ENCODE measurements at places on chromosomes 1 and 21. TPM values are rescaled to one million over a fixed set of nuclear protein-coding genes. Genes with fewer than 3 reads are reported as not detected.

- peak; percentile 46 for ATAC-seq
These were observed 10.9 kb upstream of the ALDH4A1 start for GRCh38 chr1:18913065-18913835.

DNA sequence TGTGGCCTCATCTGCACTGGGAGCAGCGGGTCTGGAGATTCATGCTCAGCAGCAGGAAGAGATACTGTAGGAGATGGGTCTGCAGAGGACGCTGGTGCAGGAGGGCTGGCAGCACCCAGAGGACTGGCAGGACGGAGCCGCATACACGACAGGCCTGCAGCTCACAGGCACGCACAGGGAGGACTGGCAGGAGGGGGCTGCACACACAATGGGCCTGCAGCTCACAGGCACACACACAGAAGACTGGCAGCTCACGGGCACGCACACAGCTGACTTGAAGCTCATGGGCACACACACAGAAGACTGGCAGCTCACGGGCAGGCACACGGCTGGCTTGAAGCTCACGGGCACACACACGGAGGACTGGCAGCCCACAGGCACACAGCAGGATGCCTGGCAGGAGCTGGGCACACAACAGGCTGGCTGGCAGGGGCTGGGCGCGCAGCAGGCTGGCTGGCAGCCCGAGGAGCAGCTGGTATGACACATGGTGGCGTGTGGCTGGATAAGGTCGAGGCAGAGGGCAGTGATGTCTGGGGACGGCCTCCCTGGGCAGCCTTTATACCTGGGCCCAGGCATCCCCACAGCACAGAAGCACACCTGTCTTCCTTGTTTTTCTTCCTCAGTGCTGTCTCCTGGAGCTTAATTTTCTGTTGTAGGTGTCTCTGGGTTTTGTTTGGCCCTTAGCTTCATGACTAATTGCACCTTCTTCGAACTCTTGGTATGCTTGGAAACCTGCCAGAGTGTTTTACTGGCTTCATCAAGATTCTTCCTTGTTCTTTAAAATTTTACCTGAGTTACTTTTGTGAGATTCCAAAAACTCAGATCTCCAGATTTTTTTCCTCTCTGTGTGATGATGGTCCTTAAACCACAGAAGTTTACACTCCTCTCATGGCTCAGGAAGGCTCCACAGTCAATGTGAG lies at the start of gene KRTAP12-2:
KRTAP12-2 (minus strand) TSS at position 527 of the 920 bp plus-strand sequence; CDS start at position 486, 41 bp downstream.
- ATAC-seq, result no peak

AZIN2 gene
- total RNA-seq, result 3.4 TPM

MAP3K6 gene
- 7.3 TPM for total RNA-seq

DNA sequence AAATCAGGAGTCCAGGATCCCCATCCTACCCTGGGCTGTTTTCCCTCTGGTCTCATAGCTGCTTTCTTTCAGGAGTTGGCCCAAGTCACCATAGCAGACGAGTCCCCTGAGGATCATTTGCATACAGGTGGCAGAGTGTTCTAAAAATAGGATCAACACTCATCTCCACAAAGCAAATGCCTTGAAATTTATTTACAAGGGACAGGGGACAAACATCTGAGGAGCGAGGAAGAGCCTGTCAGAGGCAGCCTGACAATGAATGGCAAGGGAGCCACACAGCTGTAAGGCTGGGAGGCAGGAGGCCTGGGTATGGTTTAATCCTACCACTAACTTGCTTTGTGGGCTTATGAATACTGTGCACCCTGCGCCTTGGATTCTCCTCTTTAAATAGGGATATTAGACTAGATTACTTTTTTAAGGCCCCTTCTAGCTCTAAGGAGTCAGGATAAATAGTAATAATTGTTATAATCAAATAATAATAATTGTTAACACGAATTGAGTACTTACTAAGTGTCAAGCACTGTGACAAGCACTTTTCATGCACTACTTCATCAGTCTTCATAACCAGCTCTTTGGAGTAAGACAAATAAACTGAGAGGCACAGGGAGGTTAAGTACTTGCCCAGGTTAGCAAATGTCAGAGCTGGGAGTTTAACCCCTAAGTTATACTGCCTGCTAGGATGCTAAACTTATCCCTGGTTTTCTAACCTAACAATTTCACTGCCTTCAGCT lies 34.5 kb downstream of the RAB3B start:
- ATAC-seq, result no peak

GRCh38 chr1:29646161-29646775 lies 409.9 kb downstream of the PTPRU start:
- ATAC-seq, result no peak

- ATAC-seq, result no peak
These were observed 2.2 kb upstream of the SEMA4A start for GRCh38 chr1:156151093-156151688.

SNAPIN gene
- 27.3 TPM for total RNA-seq

DNA sequence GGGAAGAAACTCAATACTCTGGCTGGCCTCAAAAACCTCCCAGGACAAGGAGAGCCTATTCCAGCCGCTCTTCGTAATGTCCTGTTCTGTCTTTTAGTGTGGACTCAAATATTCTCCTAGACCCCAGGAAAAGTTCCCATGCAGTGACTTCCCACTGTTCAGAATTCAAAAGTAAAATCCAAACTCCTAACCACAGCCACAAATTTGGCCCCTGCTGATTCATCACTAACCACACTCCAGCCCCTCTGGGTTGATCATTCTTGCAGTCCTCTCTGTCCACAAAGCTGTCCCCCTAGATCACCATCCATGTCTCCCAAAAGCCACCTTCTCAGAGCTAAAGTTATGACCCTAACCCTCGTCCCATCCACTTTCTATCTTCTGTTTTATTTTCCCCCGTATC lies 5.1 kb downstream of the CTNNBIP1 start:
- no peak for ATAC-seq

- ATAC-seq, result no peak
These were observed 11.3 kb downstream of the BTG2 start for GRCh38 chr1:203316626-203317093.

- no peak for ATAC-seq
These were observed 22.8 kb upstream of the PDE9A start for GRCh38 chr21:42630626-42631025.

DNA sequence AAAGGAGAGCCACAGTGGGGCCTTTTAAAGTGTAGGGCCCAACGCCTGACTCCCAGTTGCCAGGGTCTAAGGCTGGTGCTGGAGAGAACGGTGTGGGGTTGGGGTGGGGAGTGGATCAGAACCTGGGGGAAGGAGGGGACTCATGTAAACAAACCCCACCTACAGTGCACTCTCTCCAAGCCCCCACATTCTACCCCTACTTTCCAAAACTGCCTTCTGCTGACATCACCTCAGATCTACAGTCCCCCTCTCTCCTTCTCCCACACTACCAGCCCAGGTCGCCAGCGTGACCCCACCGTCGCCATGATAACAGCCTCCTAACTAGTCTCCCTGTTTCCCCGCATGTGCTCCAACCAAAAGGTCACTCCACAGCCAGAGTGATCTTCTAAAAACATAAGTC lies 26.6 kb downstream of the TNNT2 start:
- ATAC-seq, result no peak

DNA sequence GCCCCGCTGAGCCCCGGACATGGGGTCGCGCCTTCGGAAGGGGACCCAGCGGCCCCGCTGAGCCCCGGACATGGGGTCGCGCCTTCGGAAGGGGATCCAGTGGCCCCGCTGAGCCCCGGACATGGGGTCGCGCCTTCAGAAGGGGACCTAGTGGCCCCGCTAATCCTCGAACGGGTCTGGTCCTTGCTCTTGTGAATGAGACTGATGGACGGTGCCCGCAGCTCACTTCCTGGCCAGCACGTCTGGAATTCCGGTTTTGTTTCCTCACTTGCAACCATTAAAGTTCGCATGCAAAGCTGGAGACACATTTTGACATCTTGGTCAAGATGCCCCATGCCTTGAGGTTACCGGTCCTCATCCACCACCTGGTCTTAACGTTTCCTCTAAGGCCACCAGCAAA lies 5.6 kb downstream of the WRAP73 start:
- ATAC-seq, result no peak

DNA sequence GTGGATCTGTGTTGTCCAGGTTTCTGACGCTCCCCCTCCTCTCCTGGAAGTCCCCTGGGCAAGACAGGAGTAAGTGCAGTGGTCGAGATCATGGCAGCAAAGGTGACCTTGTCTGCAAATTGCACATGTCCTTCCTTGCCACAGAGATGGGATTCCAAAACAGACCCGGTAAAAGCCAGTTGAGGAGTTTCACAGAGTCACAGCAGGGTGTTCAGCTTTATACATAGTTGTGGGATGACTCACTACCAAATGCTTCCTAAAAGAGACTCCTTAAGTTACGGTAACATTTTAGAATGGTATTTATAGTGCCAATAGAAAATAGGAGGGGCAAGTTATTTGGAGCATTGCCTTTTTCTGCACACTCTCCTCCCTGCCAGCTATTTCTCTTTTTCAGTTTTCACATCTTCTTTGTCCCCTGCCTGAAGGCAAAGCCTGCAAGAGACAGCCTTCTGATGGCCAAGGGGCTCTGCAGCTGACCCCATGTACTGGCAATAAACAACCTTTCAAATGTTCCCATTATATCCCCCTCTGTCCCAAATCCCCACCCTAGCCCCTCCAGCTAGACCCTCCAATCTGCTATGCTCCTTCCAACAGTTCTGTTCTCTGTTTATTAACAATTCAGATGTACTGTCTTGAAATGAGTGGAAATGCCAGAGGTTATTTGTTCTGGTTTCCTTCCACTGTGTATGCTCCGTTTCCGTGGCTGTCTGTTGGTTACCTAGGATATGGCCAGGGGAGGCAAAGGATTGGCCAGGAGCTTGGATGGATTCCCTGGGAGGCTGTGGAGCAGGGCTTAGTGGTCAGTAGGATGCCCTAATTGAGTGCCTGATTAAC lies 115.0 kb downstream of the TGFB2 start:
- no peak for ATAC-seq

GRCh38 chr1:230661976-230662375 lies 19.7 kb downstream of the COG2 start:
- no peak for ATAC-seq

- no peak for ATAC-seq
These were observed 38.6 kb downstream of the EIF2B3 start for GRCh38 chr1:44947774-44948311.

RCSD1 gene
- total RNA-seq, result 75.5 TPM

GRCh38 chr1:22133931-22134324 lies 9.0 kb downstream of the WNT4 start:
- no peak for ATAC-seq

GRCh38 chr1:61253059-61253735 lies 170.8 kb downstream of the NFIA start:
- no peak for ATAC-seq

DNA sequence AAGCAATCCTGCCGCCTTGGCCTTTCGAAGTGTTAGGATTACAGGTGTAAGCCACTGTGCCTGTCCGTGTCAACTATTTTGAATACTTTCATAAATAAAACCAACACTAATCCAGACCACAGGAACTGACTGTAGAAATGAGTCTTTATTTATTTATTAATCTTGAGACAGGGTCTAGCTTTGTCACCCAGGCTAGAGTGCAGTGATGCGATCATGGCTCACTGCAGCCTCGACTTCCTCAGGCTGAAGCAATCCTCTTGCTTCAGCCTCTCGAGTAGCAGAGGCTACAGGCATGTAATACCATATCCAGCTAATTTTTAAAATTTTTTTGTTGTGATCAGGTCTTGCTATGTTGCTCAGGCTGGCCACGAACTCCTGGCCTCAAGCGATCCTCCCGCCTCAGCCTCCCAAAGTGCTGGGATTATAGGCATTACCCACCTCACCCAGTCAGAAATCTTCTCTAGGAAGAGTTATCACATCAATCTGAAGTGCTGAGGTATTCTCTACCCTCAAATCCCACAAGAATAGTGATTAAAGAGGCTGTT lies 21.7 kb upstream of the CPLANE2 start:
- no peak for ATAC-seq

ADGRL4 gene
- total RNA-seq, result not detected

DNA sequence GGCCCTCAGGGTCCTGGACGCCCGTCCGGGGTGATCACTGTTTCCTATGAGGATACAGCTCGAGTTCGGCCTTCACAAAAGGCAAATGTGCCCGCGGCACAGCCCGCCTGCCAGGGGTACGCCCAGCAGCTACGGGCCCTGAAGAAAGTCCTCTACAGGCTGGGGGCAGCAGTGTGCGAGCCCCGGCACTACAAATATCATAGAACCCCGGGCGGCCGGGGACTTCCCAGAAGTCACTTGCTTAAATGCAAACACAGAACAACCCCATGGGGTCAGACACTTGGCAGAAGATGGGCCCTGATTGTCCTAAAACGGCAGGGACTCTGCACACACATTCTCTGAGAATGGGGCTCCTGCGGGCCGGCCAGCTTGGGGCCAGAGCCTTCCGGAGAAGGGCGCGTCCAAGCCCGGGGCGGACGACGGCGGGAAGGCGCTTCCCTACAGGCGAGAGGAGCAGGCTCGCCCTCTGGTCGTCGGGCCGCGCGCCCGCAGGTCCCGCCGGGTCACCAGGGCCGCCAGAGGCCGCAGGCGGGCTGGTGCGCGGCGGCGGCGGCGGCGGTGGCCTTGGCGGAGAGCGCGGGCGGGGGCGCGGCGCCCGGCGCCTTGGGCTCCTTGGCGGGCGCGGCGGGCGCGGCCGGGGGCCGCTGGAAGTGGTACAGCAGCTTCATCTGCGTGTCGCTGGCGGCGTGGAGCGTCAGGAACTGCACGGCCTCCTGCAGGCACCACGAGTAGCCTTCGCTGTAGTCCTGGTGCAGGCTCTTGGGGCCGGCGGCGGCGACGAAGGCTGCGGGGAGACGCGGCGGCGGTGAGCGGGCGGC lies 888 bp downstream of the HES5 start:
- no peak for ATAC-seq

PALMD gene
- not detected for total RNA-seq

GRCh38 chr21:31873275-31873695 lies 465 bp downstream of the HUNK start:
- ATAC-seq, result peak; percentile 28

RAB3B gene
- total RNA-seq, result 0.26 TPM
